Left colon (tissue), 2 donors: ENCODE measurements at places on chromosomes 1 and 21.

DNA sequence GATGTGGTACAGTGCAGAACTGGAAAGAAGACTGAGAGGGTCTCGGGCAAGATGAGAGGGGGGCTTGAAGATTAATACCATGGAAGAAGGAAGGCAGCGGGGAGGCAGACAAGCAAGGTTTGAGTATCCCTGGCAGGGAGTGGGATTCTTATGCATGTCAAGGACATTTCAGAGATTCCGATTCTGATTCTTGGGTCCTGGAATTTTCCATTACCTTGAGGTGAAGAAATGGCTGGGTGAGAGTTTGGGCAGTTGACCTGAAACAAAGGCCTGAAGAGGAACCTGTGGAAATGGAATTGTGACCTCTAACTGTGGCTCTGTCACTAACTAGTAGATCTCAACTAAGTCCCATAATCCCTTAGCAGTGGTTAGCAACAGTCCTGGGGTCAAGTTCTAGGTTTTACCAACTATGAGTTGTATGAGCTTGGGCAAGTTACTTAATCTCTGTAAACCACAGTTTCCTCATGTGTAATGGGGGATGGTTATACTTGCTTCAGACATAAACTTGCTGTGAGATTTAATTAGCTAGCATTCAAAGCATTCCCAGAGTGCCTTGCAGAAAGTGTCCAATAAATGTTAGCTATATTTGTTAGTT, 8.6 kb upstream of the ACTN2 start:
- no peak for DNase-seq

- no peak for DNase-seq
These were observed 328.4 kb downstream of the ZP4 start for GRCh38 chr1:237562242-237562823.

DNA sequence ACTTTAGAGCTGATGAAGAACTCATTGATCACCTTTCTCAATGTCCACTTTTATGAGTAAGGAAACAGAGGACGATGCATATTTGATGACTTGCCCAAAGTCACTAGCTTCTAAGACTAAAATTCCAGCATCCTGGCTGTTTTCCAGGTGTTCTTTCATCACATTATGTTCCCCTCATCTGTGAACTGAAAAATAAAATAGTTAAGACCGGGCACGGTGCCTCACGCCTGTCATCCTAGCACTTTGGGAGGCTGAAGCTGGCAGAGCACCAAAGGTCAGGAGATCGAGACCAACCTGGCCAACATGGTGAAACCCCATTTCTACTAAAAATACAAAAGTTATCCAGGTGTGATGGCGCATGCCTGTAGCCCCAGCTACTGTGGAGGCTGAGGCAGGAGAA, 297.5 kb downstream of the DUSP10 start:
- no peak for DNase-seq

GRCh38 chr1:213201380-213202155, 150.5 kb downstream of the RPS6KC1 start:
- DNase-seq, result no peak
